ENCODE measurements at places on chromosomes 3 and 15.

DNA sequence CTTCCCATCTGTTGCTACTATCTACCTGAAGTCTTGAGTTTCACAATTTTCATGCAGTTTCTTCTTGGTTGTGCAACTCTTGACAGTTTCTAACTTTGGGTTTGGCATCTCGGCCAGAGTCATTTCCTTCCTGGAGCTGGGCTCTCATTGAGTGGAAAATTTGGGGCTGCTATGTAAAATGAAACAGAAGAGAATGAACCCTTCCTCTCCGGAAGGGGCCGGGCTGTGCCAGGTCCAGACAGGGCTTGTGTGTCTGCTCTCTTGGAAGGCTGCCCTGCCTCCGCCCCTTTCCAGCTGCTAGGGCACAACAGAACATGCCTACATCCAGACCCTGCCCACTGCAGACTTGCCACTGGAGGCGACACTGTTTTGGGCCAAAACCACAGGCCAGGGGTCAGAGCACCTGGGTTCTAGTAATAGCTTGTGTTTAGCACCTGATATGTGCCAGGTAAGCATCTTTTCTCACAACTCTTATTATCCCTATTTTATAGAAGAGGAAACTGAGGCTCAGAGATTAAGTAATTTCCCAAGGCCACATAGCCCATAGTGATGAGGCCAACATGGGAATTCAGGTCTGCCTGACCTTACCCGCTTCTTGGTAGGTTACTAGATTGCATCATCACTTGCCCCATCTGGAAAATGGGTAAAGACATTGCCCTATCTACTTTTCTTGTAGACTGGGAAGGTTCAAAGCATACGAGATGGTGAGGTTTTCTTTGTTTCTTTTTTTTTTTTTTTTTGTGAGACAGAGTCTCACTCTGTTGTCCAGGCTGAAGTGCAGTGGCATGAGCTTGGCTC is 25.0 kb downstream of the IRAK2 start:
- no peak for DNase-seq

DNA sequence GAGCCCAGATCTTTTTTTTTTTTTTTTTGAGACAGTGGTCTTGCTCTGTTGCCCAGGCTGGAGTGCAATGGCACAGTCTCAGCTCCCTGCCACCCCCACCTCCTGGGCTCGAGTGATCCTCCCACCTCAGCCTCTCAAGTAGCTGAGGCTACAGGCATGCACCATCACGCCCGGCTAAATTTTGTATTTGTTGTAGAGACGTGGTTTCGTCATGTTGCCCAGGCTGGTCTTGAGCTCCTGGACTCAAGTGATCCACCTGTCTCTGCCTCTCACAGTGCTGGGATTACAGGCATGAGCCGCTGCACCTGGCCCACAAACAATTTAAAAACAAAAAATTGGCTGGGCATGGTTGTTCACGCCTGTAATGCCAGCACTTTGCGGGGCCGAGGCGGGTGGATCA is 22.6 kb upstream of the SLC6A6 start:
- DNase-seq, result no peak

GRCh38 chr3:102761766-102762165 is 327.0 kb downstream of the ZPLD1 start:
- DNase-seq, result no peak

- DNase-seq, result no peak
Observed at GRCh38 chr15:52710708-52711389, 31.7 kb upstream of the ATOSA start.

DNA sequence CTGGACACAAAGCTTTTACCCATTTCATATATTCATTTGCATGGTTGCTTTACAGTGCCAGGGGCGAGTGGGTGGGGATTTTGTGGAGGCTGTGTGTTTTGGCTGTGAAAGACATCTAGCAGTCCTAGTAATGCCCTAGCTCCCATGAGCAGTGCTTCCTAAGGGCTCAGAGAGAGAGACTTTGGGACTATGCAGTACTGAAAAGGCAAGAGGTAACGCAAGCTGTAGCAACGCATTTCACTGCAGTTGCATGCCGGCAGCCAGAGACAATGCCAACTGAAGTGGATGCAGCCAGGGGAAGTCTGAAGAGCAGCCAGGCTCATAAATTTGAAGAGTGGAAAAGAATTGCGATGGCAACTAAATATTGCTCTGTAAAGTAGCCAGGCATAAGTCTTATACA is 27.4 kb upstream of the ATP10A start:
- DNase-seq, result no peak

DNA sequence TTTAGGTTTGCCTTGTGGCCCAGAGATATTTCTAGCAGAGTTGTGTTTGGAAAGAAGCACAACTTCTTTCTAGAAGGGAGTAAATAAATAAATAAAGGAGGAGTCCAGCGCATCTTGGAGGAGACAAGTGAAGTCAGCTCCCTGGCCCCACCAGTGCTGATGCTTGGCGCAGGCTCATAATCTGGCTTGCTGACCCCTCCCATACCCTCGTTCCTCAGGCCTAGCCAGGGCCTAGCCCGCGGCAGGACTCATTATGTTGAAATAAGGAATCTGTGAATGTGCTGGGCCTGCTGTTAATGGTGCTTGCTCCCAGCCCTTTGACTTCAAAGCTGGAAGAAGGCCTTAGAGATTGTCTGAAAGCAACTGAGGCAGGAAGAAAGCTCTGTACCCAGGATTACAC is 3.1 kb downstream of the ZNF710 start:
- DNase-seq, result no peak

DNA sequence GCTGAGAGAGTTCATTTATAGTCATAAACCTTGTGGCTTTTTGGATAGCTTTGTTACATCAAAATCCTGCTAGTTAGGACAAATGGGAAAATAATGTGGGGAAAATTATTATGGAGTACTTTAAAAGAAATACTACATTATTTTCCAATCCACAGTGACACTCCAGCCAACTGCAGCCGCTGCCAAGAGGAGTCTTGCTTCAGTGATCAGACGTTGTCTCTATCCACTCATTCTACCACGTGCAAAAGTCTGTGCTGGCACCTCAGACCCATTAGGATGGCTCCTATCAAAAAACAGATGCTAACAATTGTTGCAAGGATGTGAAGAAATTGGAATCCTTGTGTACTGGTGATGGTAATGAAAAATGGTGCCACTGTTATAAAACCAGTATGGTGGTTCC is 128.6 kb upstream of the IQSEC1 start:
- DNase-seq, result no peak

DNA sequence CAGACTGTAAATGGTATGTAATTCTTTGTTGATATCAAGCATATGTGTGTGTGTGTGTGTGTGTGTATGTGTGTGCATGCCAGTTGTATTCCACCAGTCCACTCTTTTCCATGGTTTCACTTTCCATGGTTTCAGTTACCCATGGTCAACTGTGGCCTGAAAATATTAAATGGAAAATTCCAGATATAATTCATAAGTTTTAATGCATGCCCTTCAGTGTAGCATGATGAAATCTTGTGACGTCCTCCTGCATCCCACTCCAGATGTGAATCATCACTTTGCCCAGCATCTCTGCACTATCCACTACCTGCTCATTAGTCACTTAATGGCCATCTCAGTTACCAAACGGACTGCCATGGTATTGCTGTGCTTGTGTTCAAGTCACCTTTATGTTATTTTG is 215.9 kb downstream of the GBE1 start:
- no peak for DNase-seq

GRCh38 chr15:39625856-39626255 is 45.0 kb downstream of the THBS1 start:
- DNase-seq, result no peak

GRCh38 chr15:99390667-99391066 is 139.4 kb downstream of the LRRC28 start:
- DNase-seq, result no peak

GRCh38 chr3:193929921-193930646 is 205.9 kb upstream of the HES1 start:
- DNase-seq, result no peak

- no peak for DNase-seq
Observed at GRCh38 chr3:42518800-42519567, 16.5 kb downstream of the VIPR1 start.

DNA sequence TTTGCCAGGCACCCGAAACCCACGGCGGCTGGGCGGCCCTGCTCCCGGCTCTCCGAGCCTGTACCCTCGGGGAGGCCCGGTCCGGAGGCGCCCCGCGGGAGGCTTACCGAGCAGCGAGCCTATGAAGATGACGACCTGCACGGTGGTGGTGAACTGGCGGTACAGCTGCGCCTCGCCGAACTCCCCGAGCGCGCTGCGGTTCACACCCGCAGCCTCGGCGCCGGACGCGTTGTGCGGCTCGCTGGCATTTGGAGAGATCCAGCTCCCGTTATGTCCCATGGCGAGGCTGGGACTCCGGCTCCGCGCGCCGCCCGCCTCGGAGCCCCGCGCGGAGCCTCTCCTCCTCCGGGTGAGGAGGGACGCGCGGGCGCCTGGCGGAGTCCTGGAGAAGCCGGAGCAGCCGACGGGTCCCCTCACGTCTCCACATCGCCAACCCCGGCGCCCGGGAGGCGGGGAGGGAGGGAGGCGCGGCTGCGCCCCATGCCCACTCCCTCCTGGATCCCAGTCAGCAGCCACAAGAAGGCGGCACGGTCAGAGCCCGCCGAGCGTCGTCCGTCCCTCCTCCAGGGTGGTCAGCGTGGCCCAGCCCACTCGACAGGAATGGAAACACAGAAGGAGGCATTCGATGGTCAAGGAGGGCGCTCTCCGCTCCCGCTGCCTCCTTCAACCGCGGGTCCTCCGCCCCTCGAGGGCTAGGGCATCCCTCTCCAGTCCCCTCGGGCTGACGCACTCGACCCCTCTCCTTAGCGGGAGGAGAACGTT is at the start of gene GPR176:
Gene GPR176, minus strand, starts transcription at position 519 of the 762 bp plus-strand sequence. Its CDS starts 240 bp downstream, at position 279.
- no peak for DNase-seq
